ENCODE measurements at places on chromosomes 3 and 15.

DNA sequence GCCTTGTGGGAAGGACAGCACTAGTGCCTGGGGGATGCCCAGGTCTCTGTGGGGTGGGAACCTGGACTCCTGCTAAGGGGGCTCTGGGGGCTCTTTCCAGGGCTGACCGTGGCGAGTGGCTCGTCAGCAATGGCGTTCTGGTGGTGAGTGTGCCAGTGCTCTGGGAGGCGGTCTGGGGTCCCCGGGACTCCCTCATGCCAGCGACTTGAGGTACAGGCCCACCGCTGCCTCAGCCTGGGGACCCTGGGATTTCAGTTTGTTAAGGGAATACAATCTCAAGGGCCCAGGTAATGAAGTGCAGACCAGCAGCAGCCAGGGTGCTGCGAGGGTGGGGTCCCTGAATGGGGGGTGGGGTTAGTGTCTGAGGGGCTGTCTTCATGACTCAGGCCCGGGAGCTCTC is 2.5 kb downstream of the PLA2G4B start:
- no peak for DNase-seq

GRCh38 chr3:110165753-110166152 is 828.4 kb upstream of the DPPA4 start:
- DNase-seq = no peak

GRCh38 chr15:61275901-61276300 is 46.8 kb upstream of the RORA start:
- no peak for DNase-seq

- no peak for DNase-seq
Observed at GRCh38 chr3:183959214-183959613, 58.5 kb downstream of the ABCC5 start.

DNA sequence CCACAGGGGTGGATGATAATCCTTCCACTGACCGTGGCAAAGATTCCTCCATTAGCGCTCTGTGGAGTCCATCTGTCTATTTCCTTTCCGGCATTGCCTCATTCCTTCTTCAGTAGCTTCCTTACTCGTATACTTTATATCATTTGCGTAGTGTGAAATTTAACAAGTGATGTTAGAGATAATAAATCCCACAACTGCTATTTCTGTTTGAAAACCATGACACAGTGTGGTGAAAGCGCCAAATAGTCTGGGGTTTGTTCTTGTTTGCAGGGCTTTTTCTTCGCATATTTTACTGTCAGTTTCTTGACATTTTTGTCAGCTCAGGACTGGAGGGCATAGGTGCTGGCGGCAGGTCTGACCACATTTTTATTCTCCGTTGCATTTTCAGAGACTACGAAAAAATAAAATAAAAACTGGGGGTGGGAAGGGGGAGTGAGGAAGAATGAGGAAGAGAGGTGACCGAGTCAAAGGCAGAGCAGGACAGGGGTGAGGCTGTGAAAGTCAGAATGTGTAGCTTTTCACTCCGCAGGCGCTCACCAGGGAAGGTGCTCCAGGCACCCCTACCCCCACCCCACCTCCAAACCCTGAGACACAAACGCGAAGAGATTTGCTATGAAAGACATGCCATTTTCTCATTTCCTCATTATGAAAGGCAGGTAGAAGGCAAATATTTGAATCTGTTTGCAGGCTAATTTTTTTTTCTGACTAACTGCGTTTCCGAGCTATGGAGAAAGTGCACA is 965.0 kb downstream of the MCTP2 start:
- no peak for DNase-seq

GRCh38 chr3:16697443-16698147 is 92.4 kb upstream of the DAZL start:
- no peak for DNase-seq

DNA sequence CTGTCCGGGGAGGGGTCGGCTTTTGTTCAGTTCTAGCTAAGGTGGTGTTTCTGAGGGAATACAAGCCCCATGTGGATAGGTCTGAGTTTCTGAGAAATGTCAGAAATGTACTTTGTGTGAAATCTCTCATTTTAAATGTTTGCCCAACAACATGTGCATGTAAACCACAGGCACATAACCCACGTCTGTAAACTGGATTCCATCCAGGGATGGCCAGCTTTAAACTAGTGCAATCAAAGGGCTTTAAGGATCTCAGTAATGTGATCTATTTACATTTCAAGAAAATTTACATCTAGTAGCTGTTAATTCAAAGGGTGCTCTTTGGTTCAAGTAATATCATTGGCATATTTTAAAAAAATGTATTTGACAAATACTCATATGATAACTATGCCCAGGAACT is 52.0 kb downstream of the POLR2M start:
- no peak for DNase-seq

GRCh38 chr3:71397046-71397445 is 186.5 kb downstream of the FOXP1 start:
- no peak for DNase-seq

DNA sequence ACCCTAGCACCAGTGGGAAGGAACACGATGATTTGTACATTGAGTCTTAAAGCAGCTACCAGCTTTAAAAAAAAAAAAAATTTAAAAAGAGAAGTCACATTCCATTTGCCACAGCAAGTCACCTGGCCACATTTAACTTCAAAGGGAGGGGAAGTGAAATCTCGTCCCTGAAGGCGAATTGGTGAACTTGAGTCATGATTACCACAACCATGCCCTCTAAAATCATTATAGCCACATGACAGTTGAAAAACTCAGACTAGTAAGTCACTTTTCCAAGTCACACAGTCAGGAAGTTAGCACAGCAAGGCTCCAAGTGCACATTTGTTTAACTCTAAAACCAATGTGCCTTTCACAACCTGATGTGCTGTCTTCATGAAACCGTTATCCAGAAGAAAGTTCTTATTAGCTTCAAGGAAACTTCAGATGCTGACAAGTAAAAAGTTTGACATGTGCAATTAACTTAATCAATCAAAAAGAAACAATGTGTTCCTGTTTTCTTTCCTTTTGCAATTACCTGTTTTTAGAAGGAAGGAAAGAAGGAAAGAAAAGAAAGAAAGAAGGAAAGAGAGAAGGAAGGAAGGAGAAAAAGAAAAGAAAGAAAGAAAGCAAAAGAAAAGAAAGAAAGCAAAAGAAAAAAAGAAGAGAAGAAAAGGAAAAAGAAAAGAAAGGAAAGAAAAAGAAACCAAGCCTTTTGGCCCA is 8.3 kb upstream of the THSD4 start:
- DNase-seq = no peak

DNA sequence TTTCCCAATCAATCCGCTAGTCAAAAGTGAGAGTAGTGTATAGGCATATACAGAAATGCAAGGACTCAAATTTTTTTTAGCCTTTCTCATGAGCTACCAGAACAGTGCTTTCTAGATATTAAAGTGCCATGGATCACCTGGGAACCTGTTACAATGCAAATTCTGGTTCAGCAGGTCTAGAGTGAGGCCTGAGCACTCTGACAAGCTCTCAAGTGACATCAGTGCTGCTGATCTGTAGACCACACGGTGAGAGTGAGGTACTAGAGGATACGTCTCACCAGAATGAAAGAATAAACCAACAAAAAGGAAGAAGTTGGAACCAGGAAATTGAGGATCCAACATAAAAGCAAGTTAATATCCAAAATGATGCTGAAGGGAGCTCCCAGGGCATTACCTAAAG is 16.0 kb upstream of the PLA2G4D start:
- DNase-seq = no peak

- no peak for DNase-seq
Observed at GRCh38 chr15:79329171-79329611, 18.3 kb downstream of the TMED3 start.

- DNase-seq = no peak
Observed at GRCh38 chr3:143783851-143784370, 64.4 kb downstream of the SLC9A9 start.

DNA sequence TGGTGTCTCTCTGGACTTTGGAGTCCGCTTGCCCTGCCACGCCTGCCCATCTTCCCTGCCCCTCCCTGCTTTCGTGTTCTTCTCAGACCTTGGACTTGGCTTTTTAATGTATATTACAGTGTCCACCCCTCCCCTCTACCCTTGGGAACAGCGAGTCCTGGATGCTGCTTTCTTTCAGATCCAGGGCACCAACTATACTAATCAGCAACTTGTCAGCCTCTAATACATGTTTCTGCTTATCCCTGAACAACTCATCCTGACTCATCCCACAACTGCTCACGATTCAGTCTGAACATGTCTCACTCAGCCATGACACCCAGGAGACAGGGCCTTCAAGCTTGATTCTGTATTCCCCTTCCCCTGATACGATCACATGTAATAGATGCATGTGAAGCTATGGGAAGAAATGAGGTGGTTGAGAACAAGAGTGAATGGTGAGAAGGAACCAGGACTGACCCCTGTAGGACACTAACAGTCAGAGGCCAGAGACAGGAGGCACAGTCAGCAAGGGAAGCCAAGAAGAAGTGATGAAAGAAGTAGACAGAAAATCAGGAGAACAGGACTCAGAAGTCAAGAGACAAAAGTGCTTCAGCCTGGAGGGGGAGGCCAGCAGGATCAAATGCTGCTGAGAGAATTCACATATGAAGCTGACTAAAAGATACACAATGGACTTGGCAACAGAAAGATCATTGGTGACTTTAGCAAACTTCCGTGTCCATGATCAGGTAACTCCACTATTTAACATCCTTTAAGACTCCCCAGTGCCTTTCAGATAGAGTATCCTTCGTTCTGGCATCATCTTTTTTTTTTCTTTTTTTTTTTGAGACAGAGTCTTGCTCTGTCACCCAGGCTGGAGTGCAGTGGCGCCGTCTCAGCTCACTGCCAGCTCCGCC is 35.4 kb downstream of the BCL2L10 start:
- no peak for DNase-seq

DNA sequence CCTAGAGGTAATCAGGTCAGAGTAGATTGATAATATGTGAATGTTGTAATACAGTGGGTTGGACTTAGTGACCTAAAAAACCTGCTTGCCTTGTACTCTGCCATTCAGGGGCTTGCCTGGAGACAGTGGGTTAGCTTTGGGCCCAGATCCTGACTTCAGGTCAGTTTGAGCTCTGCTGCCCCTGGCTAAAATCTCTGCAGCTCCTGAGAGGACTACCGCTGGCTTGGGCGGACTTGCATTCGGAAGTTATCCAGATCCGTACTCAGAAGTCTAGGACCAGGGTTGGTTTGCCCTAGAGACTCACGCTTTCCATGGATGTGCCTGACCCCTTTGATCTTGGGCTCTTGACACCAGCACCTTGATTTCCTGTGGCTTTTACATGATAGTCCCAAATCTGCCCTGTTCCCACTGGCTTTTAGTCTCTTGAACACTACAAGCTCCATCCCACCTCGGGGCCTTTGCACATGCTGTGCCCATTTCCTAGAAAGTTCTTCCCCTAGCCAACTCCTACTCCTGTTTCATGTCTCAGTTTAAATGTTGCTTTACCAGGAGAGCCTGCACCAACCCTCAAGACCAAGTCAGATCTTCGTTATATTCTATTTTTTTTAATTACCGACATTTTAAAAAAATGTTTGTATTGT is 5.9 kb downstream of the ACSBG1 start:
- DNase-seq = no peak

GRCh38 chr3:174884776-174885568 is 25.8 kb downstream of the NAALADL2 start:
- DNase-seq = no peak

- DNase-seq = no peak
Observed at GRCh38 chr3:36444909-36445308, 64.6 kb downstream of the STAC start.

- no peak for DNase-seq
Observed at GRCh38 chr3:17605032-17605431, 137.4 kb downstream of the TBC1D5 start.

- peak; percentile 87 for DNase-seq
Observed at GRCh38 chr15:64897345-64897985, 14.2 kb upstream of the ANKDD1A start.

GRCh38 chr3:128143496-128143895 is 9.8 kb upstream of the EEFSEC start:
- DNase-seq = no peak

DNA sequence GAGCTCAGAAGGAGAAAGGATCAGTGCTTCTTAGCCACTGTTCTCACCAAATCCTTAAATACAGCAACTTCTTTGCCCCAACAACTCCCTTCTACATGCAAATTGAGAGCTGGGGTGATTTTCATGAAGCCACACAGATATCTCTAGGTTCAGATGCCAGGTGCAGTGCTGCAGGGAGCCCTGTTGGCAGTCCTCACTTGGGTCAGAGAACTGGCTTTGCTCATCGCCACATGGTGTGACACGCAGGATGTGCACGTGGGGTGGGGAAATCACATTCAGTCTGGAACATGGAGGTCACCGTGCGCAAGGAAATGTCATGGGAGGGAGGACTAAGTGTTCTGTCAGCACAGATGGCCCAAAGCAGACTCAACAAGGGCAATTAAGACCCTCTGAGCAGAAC is 103.8 kb downstream of the WDR76 start:
- no peak for DNase-seq

DNA sequence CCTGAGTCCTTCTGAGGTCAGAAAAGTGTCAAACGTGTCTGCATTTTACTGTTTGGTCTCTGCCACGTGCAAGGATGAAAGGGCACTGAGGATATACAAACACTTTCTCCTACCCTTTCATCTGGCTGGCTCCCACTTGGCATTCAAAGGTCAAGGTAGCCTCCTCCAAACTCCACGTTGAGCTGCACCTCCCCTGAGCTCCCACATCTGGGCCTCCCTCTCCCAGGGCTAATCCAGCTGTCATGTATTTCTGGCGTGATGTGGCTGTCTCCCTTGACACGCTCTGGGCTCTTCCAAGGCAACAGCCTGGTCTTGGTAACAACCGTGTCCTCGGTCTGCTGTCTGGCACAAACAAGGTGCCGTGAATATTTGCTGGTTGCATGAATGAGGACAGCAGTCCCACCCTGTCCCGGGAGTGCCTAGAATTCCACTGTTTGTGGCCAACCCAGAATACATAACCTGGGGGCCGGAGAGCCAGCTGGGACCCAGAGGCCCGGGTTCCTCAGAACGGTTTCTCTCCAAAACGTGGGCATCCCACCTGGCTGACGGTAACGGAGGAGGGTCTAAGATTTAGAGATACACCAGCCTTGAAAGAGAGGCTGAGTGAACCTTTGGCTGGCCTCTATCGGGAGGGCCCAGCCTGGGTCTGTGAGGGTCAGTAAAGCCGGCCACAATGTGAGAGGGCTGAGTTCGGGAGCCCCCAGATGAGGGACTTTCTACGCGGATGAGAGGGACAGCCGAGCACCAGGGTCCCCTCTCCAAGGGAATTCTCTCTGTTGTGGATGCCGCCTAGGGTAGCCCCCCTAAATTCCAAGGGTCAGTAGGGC is 767 bp downstream of the GLT8D1 start:
- peak; percentile 64 for DNase-seq

DNA sequence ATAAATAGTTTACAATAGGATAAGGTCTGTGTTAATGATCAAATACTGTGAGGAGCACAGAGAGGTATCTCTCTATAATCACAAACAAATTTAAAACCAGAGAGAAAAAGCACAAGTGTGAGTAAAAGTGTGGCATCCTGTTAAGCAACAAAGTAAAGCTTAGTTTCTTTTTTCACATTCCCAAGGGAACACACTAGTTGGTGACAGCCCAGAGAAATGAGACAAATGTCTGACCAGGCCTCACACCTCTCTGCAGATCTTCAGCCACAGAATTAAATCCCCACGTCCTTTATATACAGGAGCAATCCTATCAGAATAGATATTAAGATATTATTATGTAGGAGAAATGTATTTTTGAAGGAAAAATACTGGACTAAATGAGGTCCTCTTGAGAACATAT is 2.7 kb downstream of the FBN1 start:
- DNase-seq = no peak

All from ascending aorta (tissue), 2 donors.